Chondrocyte (in vitro differentiated cells): ENCODE measurements at places on chromosomes 4 and X. TPM values are rescaled to one million over a fixed set of nuclear protein-coding genes. Genes with fewer than 3 reads are reported as not detected.

DUSP9 gene
- 0.13 to 0.77 TPM in 2 of 3 replicates, not detected in the other for total RNA-seq

DNA sequence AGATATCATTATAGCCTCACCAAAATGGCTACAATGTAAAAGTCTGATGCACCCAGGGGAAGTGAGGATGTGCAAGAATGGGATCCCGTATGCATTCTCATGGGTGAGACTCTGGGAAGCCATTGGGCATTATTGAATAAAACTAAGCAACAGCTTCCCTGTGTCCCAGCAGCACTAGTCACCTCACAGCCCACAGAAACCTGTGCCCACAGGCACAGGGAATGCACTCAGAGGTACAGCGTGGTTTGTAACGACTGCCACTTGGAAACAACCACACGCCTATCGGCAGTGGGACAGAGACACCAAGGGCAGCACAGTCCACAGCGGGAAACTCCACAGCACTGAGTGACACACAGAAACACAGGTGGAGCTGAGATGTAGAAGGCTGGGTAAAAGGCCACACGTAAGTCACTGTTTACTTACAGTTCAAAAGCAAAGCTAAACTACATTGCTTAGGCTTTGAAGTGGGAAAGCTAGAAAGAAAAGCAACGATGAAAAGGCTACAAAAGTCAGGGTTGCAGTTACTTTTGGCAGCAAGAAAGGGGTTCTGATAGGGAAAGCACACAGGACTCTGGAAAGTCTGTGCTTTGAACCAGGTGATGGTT is 69.2 kb downstream of the HAUS3 start:
- H3K36me3 ChIP-seq, result peaks cover 23% of the 10 kb centered on the region
- H3K4me3 ChIP-seq, result no peak overlapping the region
- no peak overlapping the region for H3K27ac ChIP-seq
- no peaks in the 10 kb centered on the region for H3K27me3 ChIP-seq

- H3K4me3 ChIP-seq, result no peak overlapping the region
- DNase-seq, result no peak
- no peaks in the 10 kb centered on the region for H3K36me3 ChIP-seq
- H3K27me3 ChIP-seq, result no peaks in the 10 kb centered on the region
- H3K4me1 ChIP-seq, result peaks cover 18% of the 10 kb centered on the region
These were observed 12.3 kb downstream of the PPP3CA start for GRCh38 chr4:101334963-101335572.

DNA sequence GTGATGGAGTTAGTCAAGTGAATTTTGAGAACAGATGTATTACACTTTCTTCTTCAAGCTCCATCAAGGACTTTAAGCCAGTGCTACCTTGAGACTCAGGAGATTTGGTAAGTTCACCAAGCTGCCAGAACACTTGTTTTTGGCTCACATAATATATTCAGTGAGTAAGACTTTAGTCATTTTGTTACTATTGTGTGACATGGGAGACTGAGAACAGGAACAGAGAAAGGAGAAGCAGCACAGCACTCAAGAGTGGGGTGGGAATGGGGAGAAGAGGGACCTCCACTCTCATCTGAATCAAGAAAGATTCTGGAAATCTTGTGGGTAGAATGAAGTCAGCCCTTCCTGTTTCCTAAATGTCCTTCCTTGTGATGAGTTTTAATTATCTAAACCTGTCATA is 87.3 kb upstream of the TET2 start:
- H3K27ac ChIP-seq, result no peak overlapping the region
- no peaks in the 10 kb centered on the region for H3K36me3 ChIP-seq
- peaks cover 2% of the 10 kb centered on the region for H3K27me3 ChIP-seq
- DNase-seq, result no peak
- H3K4me3 ChIP-seq, result no peak overlapping the region

DNA sequence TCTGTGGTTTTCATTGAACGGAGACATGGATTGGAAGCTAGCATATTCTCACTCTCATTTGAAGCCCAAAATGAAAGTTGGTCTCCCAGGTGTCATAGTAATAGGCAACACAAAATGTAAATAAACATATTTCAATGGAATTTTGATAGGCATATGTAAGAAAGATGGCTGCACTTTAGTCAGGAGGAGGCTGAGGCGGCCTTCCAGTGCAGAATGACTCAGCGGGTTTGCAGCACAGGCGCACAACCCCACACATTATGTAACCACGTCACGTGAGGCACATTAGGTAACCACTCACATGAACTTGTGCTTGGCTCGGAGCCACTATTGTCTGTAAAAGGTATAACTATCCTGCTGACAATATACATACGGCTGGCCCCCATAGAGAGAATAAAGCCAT is 381.7 kb downstream of the GPAT3 start:
- H3K4me1 ChIP-seq, result no peaks in the 10 kb centered on the region
- H3K4me3 ChIP-seq, result no peak overlapping the region
- no peaks in the 10 kb centered on the region for H3K27me3 ChIP-seq
- no peak for DNase-seq
- no peak overlapping the region for H3K27ac ChIP-seq
- no peaks in the 10 kb centered on the region for H3K36me3 ChIP-seq

DNA sequence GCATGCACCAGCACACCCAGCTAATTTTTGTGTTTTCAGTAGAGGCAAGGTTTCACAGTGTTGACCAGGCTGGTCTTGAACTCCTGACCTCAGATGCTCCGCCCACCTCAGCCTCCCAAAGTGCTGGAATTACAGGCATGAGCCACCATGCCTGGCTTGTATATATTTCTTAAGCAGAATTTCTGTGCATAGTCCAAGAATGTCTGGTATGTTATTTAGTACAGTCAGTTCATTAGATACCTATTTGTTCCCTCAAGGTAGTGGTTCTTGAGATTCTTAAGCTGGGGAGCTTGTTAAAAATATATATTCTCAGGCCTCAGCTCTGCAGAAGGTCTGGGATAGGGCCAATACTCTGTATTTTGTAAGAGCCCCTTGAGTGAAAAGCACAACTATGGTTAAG is 4.6 kb upstream of the SERTM2 start:
- no peak overlapping the region for H3K4me3 ChIP-seq
- H3K27me3 ChIP-seq, result peaks cover 4% of the 10 kb centered on the region
- no peak overlapping the region for H3K27ac ChIP-seq
- DNase-seq, result no peak
- no peaks in the 10 kb centered on the region for H3K4me1 ChIP-seq
- no peaks in the 10 kb centered on the region for H3K36me3 ChIP-seq

DNA sequence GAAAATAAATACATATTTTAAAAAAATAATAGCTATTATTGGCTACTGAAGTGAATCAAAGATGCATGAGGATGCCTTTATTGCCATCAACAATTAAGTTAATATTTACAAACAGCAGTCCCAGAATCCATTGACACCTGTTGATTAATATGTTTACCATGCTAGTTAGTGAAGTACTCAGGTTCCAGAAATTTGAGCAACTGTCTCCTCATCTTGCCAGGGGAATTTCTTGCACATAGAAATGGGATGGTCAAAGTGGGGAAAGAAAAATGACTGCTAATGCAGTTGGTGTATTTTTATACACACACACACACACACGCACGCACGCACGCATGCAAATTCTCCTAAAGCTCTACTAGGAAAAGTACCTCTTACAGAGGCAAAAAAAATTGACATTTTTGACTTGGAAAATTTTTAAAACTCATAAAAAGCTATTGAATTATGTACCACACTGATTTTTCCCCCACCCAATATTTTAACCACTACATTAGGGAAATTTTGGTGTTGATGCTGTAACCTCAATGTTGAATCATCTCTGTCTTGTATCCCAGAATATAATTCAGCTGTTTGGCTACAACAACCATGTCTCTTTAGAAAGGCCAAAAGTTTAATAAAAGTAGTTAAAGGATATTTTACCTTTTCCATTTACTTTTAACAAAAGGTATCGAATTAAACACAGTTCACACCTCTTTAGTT is 105.3 kb upstream of the TMEM150C start:
- H3K4me1 ChIP-seq, result peaks cover 5% of the 10 kb centered on the region
- no peaks in the 10 kb centered on the region for H3K27me3 ChIP-seq
- H3K4me3 ChIP-seq, result no peak overlapping the region
- no peak for DNase-seq
- peaks cover 4% of the 10 kb centered on the region for H3K36me3 ChIP-seq
